Right atrium auricular region (tissue), 2 donors: ENCODE measurements at places on chromosomes 2 and 18. TPM values are rescaled to one million over a fixed set of nuclear protein-coding genes. Genes with fewer than 3 reads are reported as not detected.

SLC4A3 gene
- total RNA-seq: 270 TPM

MRPL53 gene
- total RNA-seq: 81.4 TPM

TNS1 gene
- 720 TPM for total RNA-seq

DNA sequence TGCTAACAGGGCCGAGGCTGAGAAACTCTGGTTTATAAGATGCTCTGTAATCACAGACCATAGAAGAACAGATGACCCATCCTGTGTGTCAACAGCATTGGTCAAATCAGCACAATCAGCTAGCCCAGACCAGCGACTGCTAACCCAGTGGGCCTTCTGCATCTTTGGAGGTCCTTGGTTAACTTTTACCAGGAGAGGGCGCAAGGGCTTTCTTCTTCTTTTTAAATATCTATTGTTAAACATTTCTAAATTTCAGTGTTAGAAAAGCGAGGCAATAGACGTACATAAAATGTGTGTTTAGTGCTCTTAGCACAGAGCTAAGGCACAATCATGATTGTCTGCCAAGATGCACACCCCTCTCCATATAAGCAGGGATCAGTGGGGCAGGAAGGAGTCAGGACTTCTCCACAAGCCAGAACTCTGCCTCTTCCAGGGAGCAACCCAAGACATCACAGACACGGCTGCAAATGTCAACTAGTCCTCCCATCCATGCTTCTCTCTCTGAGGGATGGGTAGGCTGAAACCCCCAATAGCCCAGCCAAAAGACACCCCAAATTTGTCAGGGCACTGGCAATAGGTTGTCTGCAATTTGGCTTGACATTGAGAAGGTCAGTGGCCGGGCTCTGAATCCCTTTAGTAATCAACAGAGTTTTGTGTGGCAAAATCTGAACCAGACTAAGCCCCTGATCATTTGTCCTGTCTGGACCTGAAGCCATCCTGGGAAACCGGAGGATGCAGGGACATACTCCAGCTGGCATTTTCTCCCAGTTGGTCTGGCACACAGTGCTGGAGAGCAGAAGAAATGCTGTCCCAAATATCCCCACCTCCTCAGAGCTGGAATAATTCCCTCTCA is 188.2 kb downstream of the BCL2 start:
- H3K27ac ChIP-seq: peak overlapping the region; percentile 19
- no peak overlapping the region for H3K4me3 ChIP-seq
- H3K36me3 ChIP-seq: no peaks in the 10 kb centered on the region
- H3K4me1 ChIP-seq: no peaks in the 10 kb centered on the region

GRCh38 chr2:73944714-73945113 is 18.0 kb downstream of the DGUOK start:
- no peak for DNase-seq
- H3K36me3 ChIP-seq: peaks cover 38% of the 10 kb centered on the region

GRCh38 chr18:39604836-39605235 is 2039.2 kb upstream of the CELF4 start:
- H3K36me3 ChIP-seq: no peaks in the 10 kb centered on the region
- H3K27me3 ChIP-seq: no peaks in the 10 kb centered on the region
- H3K4me1 ChIP-seq: no peaks in the 10 kb centered on the region
- H3K4me3 ChIP-seq: no peak overlapping the region
- no peak for DNase-seq

DNA sequence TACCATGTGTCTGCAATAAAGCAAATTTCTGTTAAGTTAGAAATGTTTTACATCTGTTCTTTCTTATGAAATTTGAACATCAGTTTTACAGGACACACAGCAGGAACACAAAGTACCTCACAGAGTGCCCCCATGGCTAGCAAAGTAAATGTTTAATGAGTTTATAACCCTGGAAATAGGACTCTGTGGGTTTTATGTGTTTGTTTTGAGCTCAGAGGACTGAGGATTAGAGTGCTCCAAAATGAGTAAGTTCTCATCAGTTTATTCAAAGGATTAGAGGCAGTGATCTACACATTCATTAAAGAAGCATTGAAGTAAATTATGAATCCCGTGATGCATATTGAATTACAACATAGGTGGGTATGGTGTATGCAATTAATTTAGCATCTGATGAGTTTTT is 281.8 kb downstream of the GULP1 start:
- no peaks in the 10 kb centered on the region for H3K27me3 ChIP-seq
- H3K36me3 ChIP-seq: no peaks in the 10 kb centered on the region
- no peak overlapping the region for H3K27ac ChIP-seq
- DNase-seq: no peak

- H3K27ac ChIP-seq: no peak overlapping the region
- no peaks in the 10 kb centered on the region for H3K4me1 ChIP-seq
- DNase-seq: no peak
- no peaks in the 10 kb centered on the region for H3K36me3 ChIP-seq
Observed at GRCh38 chr2:235358981-235359471, 134.8 kb upstream of the AGAP1 start.

DNA sequence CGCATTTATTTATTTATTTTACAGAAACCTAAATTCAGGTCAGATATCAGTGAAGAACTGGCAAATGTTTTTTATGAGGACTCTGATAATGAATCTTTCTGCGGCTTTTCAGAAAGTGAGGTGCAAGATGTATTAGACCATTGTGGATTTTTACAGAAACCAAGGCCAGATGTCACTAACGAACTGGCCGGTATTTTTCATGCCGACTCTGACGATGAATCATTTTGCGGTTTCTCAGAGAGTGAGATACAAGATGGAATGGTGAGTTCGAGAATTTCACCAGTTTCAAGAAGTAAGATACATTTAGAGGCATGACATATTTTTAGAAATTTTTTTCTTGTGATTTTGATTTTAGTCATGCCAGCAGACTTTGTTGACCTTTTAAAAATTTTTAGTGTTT is 4.6 kb downstream of the CDCA7 start:
- DNase-seq: no peak
- peaks cover 15% of the 10 kb centered on the region for H3K4me1 ChIP-seq
- H3K4me3 ChIP-seq: no peak overlapping the region
- H3K27me3 ChIP-seq: no peaks in the 10 kb centered on the region

DNA sequence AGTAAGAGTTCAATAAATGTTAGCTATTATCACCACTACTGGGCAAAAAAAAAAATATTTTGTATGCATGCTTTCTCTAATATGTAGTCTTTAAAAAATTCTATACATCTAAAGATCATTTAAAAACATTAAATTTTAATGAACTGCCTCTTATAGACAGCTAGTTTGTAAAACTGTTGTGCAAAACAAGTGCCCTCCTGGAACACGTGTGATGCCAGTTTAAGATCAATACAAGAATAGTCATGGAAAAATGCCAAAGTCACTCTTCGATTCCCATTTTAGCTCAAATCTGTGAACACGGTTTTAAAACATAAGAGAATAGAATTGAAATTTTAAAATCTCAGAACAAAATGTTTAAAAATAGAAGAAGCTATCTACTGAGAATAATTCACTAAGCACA is 242.5 kb upstream of the SMAD7 start:
- H3K27me3 ChIP-seq: no peaks in the 10 kb centered on the region
- H3K36me3 ChIP-seq: no peaks in the 10 kb centered on the region
- no peaks in the 10 kb centered on the region for H3K4me1 ChIP-seq
- no peak for DNase-seq
- H3K27ac ChIP-seq: no peak overlapping the region
- H3K4me3 ChIP-seq: no peak overlapping the region

- DNase-seq: no peak
- peaks cover 33% of the 10 kb centered on the region for H3K36me3 ChIP-seq
- H3K27me3 ChIP-seq: no peaks in the 10 kb centered on the region
- no peak overlapping the region for H3K4me3 ChIP-seq
- no peak overlapping the region for H3K27ac ChIP-seq
Observed at GRCh38 chr18:54280220-54280569, 10.9 kb downstream of the POLI start.

DNA sequence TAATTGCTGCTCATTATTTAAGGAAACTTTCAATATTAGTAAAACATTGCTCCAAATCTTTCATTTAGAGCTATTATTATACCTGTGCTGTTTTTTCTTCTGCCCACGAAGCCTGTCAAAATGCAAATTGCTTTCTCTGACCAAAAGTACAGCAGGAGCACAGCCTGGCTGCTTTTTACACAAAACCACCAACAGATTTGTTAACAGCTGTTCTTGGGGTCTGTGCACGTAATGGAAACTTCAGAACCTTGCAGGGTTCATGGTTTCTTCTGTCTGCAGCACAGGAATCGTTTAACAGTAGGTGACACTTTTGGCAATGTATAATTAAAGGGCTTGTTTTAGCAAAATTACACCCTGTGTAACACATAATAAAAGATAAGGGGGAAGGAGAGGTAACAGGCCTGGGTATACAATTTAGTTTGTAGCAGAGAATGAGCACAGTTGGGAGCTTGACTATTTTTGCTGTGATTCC is 447.3 kb downstream of the KCNJ3 start:
- no peaks in the 10 kb centered on the region for H3K27me3 ChIP-seq
- H3K4me1 ChIP-seq: no peaks in the 10 kb centered on the region
- H3K36me3 ChIP-seq: no peaks in the 10 kb centered on the region
- H3K4me3 ChIP-seq: no peak overlapping the region
- no peak overlapping the region for H3K27ac ChIP-seq
- DNase-seq: no peak

FZD7 gene
- 24.5 TPM for total RNA-seq

DNA sequence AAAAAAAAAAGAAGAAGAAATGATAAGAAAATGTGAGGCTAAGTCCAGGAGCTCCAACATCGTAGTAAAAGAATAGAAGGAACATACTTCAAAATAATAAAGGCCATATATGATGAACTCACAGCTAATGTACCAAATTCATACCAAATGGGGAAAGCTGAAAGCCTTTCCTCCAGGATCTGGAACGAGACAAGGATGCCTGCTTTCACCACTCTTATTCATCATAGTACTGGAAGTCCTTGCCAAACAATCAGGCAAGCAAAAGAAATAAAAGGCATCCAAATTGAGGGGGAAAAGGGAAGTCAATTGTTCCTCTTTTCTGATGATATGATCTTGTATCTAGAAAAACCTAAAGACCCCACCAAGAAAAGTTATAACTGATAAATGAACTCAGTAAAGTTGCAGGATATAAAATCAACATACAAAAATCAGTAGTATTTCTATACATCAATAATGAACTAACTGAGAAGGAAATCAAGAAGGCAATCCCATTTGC is 170.6 kb downstream of the METTL4 start:
- no peaks in the 10 kb centered on the region for H3K4me1 ChIP-seq
- H3K27me3 ChIP-seq: no peaks in the 10 kb centered on the region
- no peak overlapping the region for H3K4me3 ChIP-seq
- H3K36me3 ChIP-seq: no peaks in the 10 kb centered on the region
- DNase-seq: no peak
- no peak overlapping the region for H3K27ac ChIP-seq
